A673 (cell line): ENCODE measurements at places on chromosomes 13 and 19. TPM values are rescaled to one million over a fixed set of nuclear protein-coding genes. Genes with fewer than 3 reads are reported as not detected.
A peak's percentile ranks its signal among the peaks of the same experiment; 100 is the strongest.

DNA sequence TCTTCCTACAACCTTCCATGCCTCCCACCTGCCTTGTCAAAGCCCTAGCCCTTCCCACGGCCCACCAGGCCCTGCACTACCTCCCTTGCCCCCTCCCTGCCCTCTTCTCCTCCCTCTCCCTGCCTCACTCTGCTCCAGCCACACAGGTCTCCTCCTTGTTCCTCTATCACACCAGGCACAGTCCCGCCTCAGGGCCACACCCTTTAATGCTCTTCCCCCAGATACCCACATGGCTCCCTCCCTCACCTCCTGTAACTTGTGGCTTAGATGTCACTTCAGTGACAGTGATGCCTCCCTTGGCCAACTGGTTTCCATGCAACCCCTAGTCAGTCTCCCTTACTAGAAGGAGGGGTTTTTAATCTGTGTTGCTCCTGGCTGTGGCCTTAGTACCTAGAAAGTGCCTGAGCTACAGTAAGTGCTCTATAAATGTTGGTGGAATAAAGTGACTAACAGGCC is 1.3 kb downstream of the SIRT6 start:
- no peaks in the 10 kb centered on the region for H3K27me3 ChIP-seq
- no peak for DNase-seq
- no peak overlapping the region for H3K27ac ChIP-seq
- H3K4me3 ChIP-seq, result peak overlapping the region; percentile 63
- H3K4me1 ChIP-seq, result peaks cover 8% of the 10 kb centered on the region
- peaks cover 2% of the 10 kb centered on the region for H3K36me3 ChIP-seq

DNA sequence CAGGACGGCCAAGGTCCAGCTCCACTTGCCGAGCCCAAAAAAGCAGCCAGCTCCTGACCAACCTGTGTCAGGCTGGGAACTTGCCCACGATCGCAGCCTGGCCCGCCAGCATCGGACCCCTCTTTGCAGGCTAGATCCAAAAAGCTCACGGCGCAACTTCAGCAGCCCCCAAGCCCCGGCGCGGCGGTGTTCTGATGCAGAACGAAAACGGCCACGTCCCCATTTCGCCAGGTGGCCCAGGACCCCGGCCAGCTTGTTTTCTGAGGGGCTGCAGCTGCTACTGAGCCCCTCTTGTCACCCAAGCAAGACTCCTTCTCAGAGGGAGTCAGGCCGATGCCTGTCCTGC is 1.3 kb downstream of the TMEM259 start:
- no peak for DNase-seq
- peak overlapping the region; percentile 98 for H3K27ac ChIP-seq
- H3K36me3 ChIP-seq, result peaks cover 5% of the 10 kb centered on the region
- no peaks in the 10 kb centered on the region for H3K27me3 ChIP-seq

GRCh38 chr13:33125821-33126570 is 109.8 kb downstream of the KL start:
- peak; percentile 86 for DNase-seq
- H3K27ac ChIP-seq, result peak overlapping the region; percentile 98
- H3K4me3 ChIP-seq, result no peak overlapping the region
- H3K36me3 ChIP-seq, result peaks cover 52% of the 10 kb centered on the region
- H3K27me3 ChIP-seq, result no peaks in the 10 kb centered on the region

C13orf46 gene
- 3.1 and 3.6 TPM in 2 replicates for total RNA-seq

DNA sequence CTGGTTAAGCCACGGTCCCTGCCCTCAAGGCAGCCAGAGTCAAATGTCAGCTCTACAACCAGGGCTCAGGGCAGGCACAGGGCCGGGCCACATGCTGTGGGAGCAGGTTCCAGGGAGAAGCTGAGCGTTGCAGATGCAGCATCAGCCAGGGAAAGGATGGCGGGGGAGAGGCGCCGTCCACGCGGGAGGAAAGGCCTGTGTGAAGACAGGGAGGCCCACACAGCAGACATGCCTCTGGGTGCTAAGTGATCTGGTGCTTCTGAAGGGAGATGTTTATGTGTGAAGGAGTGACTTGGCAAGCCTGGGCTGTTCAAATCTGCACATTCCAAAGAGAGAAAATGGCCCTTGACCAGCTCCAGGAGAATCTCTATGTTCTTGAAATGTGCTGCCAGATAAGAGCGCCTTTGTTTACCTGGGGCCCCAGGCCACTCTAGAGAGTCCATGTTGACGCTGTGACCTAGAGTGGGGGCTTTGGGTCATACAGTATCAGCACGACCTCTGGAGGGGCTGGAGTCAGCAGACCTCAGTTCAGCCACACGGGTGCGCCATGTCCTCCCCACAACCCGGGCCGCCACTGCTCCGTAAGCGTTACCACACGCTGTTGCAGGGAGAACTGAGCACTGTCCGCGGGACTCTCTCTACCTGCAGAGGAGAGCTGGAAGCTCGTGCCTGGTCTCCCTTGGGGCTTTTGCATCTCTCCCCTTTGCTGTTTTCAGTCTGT is 15.9 kb upstream of the ATF5 start:
- H3K27ac ChIP-seq, result no peak overlapping the region
- no peak overlapping the region for H3K4me3 ChIP-seq
- H3K4me1 ChIP-seq, result no peaks in the 10 kb centered on the region
- peaks cover 48% of the 10 kb centered on the region for H3K36me3 ChIP-seq

GRCh38 chr13:93460005-93460404 is 233.4 kb downstream of the GPC6 start:
- H3K36me3 ChIP-seq, result no peaks in the 10 kb centered on the region
- no peaks in the 10 kb centered on the region for H3K27me3 ChIP-seq
- H3K27ac ChIP-seq, result no peak overlapping the region
- H3K4me3 ChIP-seq, result no peak overlapping the region
